ENCODE measurements at places on chromosomes 1 and 21. TPM values are rescaled to one million over a fixed set of nuclear protein-coding genes. Genes with fewer than 3 reads are reported as not detected.

DNA sequence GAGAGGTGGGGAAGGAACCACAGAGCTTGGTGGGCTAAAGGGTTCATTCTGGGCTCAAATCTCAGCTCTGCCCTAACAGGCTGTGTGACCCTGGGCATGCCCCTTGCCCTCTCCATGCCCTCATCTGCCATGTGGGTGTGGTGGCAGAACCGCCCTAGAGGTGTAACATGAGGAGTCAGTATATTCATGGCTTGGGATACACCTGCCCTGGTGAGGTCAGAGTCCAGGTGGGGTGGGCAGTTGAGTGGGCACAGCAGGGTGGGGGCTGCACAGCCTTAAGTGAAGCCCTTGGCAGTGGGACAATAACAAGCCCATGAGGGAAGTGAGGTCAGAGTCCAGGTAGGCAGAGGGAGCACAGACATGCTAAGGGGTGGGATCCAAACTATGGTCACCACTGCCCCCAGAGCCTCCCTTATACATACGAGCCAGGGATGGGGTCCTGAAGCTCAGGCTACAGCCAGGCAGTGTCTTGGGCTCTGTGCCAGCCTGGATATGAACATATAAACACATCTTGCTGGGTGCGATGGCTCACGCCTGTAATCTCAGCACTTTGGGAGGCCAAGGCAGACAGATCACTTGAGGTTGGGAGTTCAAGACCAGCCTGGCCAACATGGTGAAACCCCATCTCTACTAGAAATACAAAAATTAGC, 59.0 kb upstream of the EFHD2 start:
- no peak for DNase-seq

GRCh38 chr1:205342986-205343385, 13.7 kb downstream of the KLHDC8A start:
- DNase-seq, result no peak

The SAMSN1 gene
- total RNA-seq, result 8.8 TPM

- DNase-seq, result no peak
Observed at GRCh38 chr1:174940646-174941175, 59.0 kb upstream of the CACYBP start.

The PYHIN1 gene
- 3.2 TPM for total RNA-seq

All from mucosa of gallbladder (tissue), 1 donor.